Stimulated activated CD4-positive, alpha-beta T cell treated with anti-CD3 and anti-CD28 coated beads, Interleukin-12 subunit alpha, Interleukin-12 subunit beta, amount 100 ng/mL, for 4 hours (primary cell): ENCODE measurements at places on chromosomes 4 and X.
A peak's percentile ranks its signal among the peaks of the same experiment; 100 is the strongest.

DNA sequence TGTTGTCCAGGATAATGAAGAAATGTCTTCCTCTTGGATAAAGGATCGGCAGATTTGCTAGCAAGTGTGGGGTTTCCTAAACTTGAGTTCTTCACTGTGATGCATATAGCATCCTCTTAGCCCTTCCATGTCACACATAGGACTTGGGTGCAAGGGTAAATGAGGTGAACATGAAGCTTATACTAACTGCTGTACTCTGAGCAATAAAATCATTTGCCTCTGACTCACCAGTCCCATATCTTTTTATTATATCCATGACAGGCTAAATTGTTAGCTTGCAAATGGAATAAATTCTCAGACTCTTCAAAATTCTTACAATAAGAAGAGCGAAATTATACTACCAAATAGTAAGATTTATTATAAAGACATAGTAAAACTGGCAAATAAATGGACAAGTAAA, 14.7 kb upstream of the TBC1D1 start:
- no peak for DNase-seq

DNA sequence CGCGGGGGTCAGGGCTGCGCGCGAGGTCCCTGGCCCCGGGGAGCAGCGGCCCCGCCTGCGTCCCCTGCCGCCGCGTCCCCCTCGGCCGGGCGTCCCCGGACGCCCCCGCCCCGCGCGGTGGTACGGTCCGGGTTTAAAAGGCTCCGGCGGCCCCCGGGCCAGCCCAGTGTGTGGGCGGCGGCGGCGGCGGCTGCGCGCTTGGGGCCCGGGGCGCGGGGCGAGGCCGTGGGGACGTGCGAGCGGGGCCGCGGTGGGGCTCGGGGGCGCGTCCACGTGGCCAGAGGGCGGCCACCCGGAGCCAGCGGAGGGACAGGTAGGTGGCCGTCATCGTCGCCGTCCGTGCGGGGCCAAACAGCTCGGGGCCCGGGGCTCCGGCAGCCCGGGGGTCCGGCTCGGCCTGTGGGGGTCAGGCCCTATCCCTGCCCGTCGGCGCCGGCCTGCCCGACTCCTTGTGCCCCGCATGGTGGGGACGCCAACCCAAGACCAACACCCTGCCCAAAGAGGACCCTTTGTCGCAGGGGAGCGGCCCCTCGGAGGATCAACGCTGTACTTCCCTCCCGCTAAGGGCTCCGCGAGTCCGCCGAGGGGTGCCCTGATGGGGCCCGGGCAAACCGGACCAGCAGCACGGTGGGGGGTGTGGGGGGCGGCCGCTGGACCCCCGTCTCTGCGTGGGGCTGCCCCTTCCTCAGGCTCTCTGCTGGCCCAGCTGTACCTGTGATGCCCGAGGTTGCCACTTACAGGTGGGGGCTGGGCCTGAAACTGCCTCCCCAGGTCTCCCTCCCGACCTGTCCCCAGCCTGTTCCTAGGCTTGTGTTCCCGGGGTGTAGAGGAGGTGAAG, at the start of gene PLXNA3:
PLXNA3 (plus strand) TSS at position 166 of the 838 bp plus-strand sequence. CDS start 1,903 bp downstream, outside the sequence.
- peak; percentile 62 for DNase-seq

DNA sequence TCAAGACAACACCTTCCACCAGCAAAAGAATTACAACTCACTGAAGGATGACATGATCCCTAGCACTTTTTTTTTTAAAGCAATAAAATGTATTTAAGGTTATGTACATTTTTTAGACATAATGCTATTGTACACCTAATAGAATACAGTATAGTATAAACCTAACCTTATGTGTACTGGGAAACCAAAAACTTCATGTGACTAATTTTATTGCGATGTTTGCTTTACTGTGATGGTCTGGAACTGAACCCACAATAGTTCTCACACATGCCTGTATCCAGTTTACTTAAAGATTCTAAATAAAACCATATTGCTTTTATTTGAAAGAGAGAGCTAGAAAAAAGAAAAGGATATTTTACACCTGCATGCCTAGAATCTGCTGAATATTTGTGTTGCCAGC, 4.4 kb upstream of the STS start:
- DNase-seq, result no peak

GRCh38 chr4:107069049-107069448, 32.9 kb upstream of the DKK2 start:
- no peak for DNase-seq

DNA sequence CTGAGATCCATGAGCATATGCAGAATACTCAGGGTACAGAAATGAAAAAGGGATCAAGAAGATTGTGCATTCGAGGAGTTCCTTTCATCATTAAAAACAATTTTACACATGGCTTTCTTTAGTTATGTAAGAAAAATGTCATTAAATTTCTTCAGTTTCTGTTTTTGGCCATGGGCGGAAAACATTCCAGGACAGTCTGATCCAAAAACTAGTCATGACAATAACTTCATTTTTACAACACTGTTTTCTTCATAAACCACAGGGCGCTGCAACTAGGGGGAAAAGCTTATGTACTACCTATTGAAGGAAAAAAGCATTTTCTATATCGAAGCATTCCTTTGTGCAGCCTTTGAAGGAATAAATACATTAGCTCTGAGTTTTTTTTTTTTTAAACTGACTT, 28.2 kb downstream of the IL13RA1 start:
- no peak for DNase-seq

GRCh38 chr4:120855307-120856001, 67.1 kb downstream of the PRDM5 start:
- DNase-seq, result no peak

DNA sequence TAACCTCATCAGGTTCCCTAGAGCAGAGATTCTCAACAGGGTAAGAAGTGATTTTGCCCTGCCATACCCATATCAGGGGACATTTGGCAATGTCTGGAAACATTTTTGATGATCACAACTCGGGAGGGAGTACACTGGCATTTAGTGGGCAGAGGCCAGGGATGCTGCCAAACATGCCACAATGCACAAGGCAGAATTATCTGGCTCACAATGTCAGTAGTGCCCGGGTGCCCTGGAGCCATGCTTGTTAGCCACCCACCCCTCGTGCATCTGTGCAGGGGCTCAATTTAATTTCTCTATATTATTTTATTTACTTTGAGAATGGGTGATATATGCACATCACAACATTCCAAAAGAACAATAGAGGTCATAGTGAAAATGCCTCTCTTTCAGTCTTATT, 82.0 kb upstream of the DHX15 start:
- DNase-seq, result no peak

- DNase-seq, result no peak
Observed at GRCh38 chr4:12933760-12934221, 550.3 kb downstream of the RAB28 start.

DNA sequence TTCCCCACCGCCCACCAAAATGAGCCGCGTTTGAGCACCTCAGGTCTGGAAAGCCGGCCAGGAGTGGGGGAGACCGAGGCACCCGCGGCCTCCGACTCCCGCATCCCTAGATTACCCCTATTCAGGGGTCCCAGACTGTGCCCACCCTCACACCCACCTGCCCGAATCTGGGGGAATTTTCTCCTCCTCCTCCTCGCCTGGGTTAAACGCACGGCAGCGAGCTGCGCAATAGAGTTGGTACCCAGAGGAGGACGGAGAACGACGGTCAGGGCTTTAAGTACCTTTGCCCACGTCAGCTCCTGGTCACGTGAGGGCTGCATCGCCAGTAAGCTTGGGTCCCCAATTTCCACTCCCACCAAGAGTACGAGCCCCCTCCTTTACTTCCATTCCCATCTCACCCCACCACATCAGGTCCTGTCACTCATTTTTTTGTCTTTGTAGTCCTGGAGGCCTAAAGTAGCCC, at the start of gene ARMCX2:
ARMCX2 (minus strand) TSS at position 250 of the 463 bp plus-strand sequence. CDS start 2,262 bp downstream, outside the sequence.
- no peak for DNase-seq
